ENCODE measurements at places on chromosomes 3 and 15.
A peak's percentile ranks its signal among the peaks of the same experiment; 100 is the strongest.

DNA sequence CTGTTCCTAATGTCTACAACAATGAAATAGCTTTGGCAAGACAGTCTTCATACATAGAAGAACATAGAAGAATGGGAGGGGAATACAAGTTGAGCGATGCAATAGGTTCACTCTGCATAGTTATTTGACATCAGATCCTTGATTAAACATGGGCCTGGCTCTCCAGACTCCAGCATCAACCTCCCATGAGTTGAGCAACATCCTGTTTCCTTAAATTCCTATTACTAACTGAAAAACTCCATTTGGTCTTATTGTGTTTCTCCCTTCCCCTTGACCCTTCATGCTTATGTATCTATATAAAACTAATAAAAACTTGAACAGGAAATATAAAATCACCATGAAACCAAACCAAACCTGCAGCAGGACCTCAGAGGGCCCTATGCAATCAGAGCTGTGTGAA lies 304.5 kb upstream of the SATB1 start:
- no peak for DNase-seq

DNA sequence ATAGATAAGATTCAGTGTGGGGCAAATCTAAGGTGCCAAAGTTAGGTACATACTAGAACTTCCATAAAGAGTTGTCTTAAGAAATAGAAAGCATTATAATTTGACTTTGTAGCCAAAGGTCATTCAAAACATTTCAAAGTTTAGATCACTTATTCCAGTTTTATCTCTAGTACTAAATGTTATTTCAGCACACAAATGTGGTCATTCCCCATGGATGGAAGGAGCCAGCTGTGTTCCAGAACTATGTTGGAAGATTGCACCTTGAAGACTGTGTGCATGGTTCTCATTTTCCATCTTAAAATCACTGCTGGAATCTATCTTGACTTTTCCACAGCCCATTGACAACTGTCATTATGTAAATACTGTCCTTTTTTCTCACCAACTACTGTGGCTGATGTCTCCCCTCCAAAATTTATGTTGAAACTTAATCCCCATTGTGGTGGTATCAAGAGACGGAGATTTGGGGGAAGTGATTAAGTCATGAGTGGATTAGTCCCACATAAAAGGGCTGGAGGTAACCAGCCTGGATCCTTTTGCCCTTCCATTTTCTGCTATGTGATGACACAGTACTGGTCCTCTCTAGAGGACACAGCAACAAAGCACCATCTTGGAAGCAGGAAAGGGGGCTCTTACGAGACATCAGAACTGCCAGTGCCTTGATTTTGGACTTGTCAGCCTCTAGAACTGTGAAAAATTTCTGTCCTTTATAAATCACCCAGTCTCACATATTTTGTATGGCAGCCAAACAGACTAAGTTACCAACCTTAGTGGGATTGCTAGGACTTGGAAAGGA lies 24.0 kb downstream of the TGFBR2 start:
- no peak for DNase-seq

- peak; percentile 84 for DNase-seq
These were observed 17.2 kb upstream of the ADIPOQ start for GRCh38 chr3:186825294-186825821.

- DNase-seq: no peak
These were observed 133.8 kb downstream of the LIPC start for GRCh38 chr15:58565619-58566018.

GRCh38 chr3:154664714-154665113 lies 234.7 kb upstream of the GPR149 start:
- DNase-seq: no peak

DNA sequence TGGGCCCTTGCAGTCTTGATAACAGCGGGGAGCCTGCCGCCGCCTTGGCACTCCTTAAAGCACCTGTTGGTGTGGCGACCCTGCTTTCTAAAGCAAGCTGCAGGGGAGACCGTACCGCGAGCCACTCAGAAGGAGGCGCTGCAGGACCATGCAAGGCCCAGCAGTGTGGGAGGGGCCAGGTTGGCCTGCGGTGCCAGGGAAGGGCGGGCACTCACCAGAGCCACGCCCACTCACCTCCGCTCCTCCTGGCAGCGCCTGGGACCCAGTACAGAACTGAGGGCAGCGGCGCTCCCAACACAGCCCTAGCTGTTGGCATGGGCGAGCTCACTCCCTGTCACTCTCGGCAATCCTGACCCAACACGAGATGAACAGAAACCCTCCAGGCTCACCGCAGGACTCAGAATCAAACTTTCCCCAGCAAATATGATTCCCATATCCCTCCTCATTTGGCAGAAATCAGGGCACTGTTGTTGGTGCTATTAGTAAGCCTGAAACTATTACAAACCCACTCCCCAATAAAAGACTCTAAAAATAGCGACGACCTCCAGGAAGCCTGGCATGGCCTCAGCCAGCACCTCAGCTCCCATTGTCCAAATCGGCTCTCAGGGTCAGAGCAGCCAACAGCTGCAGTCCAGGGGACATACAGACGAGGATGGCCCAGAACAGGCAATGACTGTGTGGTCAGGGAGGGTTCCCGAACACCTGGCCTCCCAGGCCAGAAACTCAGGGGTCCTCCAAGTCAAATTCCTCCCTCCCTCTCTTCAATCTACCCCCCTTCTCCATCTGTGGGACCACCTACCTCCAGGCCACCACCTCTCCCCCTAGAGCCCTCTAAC lies 77.2 kb downstream of the TBC1D2B start:
- peak; percentile 87 for DNase-seq

DNA sequence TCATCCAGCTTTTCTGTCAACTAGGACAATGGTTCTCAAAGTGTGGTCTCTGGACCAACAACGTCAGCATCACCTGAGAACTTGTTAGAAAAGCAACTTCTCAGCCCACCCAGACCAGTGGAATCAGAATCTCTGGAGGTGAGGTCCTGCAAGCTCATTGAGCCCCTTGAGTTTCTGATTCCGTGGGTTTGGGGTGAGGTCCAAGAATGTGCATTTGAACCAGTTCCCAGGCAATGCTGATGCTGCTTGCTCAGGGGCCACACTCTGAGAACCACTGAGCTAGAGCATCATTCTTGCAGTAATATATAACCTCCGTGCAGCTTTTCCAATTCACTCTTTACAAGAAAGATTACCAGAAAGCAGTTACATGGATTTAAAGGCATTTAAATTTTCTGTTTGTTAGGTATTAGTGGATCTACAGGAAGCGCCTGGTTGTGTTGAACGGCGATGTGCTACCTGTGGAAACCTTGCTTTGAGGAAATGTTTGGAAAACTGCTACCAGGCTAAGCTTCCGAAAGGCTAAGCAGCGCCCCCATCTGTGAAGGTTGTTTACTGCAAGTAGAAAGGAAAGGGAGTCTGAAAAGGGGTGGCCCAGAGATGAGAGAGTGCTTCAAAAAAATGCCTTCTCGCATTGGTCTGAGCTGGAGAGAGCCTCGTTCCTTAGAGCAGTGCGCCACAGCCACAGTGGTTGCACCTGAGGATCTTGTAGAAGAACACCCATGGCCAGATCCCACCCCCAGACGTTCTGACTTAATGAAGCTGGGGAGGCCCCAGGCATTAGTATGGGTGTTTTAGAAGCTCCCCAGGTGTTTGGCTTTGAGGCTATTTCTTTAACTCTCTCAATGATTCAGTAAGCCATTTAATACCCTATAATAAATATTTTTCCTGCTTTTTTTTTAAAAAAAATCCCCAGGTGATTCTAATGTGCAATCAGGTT lies 50.0 kb downstream of the RLBP1 start:
- peak; percentile 52 for DNase-seq

DNA sequence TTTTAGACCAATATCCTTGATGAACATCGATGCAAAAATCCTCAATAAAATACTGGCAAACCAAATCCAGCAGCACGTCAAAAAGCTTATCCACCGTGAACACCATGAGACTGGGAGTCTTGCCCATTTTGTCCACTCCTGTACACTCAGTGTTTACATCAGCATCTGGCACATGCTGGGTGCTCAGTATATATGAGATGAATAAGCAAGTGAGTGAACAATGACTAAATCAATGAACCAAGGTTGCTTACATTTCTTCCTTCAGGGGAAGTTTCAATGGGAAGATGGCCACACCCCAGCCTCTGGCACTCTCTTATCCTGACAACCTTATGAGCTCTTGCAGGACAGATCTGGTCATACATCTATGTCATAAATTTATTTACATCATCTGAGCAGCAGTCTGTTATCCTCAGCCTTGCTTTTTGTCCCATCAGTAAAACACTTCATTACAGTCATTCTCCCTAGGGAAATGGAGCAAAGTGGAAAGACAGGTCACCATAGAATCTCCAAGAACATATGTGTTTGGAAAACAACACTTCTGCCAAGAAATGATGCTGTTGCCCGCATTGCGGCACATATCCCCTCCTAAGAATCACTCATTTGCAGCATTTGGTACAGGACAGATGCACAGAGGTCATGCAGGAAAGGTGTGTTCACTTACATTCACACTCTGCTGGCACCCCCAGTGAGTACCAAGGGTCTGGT lies 171.8 kb upstream of the EIF1B start:
- DNase-seq: no peak
